ENCODE measurements at places on chromosomes 3 and 15. TPM values are rescaled to one million over a fixed set of nuclear protein-coding genes. Genes with fewer than 3 reads are reported as not detected.

- DNase-seq, result no peak
These were observed 17.8 kb downstream of the PRICKLE2 start for GRCh38 chr3:64207289-64208080.

- DNase-seq, result no peak
These were observed 110.3 kb upstream of the ALDH1A3 start for GRCh38 chr15:100769043-100769974.

DNA sequence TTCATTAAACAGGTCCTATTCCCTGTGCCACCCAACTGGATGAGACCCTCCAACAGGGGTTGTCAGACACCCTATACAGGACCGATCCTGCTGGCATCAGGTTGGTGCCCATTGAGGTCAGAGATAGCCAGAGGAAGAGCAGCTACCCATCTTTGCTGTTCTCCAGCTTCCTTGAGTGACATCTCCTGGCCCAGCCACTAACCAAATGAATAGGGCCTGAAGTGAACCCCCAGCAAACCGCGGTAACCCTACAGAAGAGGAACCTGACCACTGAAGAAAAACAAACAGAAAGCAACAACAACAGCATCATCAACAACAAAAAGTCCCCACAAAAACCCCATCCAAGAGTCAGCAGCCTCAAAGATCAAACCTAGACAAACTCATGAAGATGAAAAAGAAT lies 133.6 kb upstream of the ARPP21 start:
- no peak for DNase-seq

Gene PDZRN3
- 0.22 TPM for total RNA-seq

GRCh38 chr15:40295877-40296560 lies 11.7 kb downstream of the PLCB2 start:
- DNase-seq, result no peak

GRCh38 chr3:36201546-36201945 lies 178.8 kb upstream of the STAC start:
- DNase-seq, result no peak

DNA sequence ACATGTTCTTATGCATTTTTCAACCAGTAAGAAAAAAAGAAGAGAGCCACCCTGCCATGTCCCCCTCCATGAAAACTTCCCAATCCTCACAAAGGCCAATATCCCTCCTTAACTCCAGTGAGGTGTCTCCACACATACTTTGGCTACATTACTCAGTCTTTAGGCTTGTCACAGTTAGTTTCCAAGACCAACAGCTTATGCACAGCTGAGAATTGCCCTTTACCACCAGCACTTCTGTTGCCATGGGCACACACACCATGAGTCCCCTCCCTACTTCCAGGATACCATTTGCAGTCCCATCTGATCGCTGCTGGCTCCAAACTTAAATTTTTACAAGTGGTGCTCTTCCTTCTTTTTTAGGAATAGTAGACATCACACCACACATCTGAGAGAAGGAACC lies 150.3 kb upstream of the STRIT1 start:
- no peak for DNase-seq

- peak; percentile 9 for DNase-seq
These were observed at the start of the genes SNRPN and SNURF for GRCh38 chr15:24954783-24955530. Gene SNRPN, plus strand, starts transcription at chr15:24954987. Its CDS starts 19,467 bp downstream, at chr15:24974454. Gene SNURF, plus strand, starts transcription at chr15:24954987. Its CDS starts 62 bp downstream, at chr15:24955049.

Gene EBLN2
- 1.7 TPM for total RNA-seq

- no peak for DNase-seq
These were observed 261.5 kb upstream of the ZNF385D start for GRCh38 chr3:22012471-22012870.

DNA sequence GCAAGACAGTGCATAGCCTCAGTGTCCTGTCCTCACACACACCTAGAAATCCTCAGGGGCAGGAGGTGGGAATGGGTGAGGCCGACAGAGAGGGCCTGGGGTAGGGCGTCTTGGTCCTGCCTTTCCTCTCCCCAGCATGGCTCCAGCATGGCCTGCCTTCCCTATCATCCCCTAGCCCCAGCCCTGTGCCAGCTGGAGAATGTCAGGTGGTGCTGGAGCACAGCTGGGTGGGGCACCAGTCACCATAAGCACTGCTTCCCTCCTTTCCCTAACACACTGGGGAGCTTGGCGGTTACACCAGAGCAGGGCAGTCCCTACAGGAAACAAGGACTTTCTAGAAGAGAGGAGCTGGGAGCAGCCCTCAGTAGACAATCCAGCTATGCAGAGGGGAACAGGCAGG lies 236.8 kb downstream of the KLF13 start:
- DNase-seq, result no peak

Gene MESP1
- total RNA-seq, result 2.7 TPM

DNA sequence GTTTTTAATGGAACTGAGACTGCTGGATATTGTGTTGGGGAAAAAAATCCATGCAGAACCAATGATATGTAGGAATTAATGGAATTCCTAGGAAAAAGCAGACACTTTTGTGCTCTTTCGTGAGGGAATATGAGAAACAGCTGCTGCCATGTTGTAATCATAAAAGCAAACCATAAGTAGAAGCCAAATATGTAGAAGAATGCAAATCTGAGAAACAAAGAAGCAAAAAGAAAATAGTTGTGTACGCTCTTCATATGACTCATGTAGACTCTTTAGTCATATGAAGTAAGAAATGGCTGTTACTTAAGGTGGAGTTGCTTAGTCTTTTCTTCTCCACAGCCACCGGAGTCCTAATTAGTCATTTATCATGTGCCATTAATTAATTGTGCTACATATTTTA lies 298.6 kb upstream of the ZNF717 start:
- no peak for DNase-seq
